ENCODE measurements at places on chromosomes 4 and X.
A peak's percentile ranks its signal among the peaks of the same experiment; 100 is the strongest.

DNA sequence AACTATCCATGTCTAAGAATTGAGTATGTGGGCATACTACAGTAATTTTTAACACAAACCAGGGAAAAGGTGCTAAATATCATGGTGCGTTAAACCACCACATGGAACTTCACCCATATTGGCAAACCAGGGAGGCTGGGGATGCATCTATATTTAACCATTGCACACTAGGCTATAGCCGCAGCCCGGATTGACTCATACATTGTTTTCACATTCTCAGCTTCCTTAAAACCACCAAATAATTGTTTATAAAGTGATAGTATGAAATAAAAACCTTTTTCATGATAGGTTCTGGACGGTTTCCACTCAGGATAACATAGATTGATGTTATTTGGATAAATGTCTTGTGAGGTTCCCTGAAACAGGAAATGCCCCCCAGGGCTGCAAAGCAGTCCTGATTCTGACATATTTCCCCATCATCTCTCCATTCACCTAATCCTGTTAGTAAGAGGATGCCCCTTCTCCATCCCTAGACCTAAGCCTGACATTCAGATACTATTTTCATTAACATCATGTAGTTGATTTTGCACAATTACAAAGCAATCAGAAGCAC, 7.9 kb downstream of the COL25A1 start:
- DNase-seq: no peak

- no peak for DNase-seq
These were observed 48.4 kb downstream of the KIF4A start for GRCh38 chrX:70338290-70338689.

- DNase-seq: no peak
These were observed 19.5 kb upstream of the CCNI start for GRCh38 chr4:77095101-77095821.

GRCh38 chr4:123474817-123475216, 78.2 kb downstream of the SPRY1 start:
- DNase-seq: no peak

DNA sequence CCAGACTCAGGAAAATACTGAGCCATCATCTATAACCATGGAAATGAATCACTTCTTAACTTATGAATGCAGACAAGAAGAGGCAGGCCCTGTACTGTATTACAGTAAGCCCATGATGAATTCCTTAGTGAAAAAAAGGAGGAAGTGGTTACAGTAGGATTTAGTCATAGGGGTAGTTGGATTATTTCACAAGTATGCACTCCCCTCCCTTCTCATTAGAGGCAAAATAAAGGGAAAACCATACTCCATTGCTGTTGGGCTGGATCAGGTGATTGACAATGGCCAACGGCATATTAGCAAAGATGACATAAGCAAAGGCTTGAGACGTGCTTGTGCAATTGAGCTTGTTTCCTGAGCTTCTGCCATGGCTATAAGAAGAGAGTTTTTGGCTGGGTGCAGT, 181.1 kb upstream of the PRPS2 start:
- DNase-seq: peak; percentile 63
